Central memory CD4-positive, alpha-beta T cell (primary cell): ENCODE measurements at places on chromosomes 1 and 21.

DNA sequence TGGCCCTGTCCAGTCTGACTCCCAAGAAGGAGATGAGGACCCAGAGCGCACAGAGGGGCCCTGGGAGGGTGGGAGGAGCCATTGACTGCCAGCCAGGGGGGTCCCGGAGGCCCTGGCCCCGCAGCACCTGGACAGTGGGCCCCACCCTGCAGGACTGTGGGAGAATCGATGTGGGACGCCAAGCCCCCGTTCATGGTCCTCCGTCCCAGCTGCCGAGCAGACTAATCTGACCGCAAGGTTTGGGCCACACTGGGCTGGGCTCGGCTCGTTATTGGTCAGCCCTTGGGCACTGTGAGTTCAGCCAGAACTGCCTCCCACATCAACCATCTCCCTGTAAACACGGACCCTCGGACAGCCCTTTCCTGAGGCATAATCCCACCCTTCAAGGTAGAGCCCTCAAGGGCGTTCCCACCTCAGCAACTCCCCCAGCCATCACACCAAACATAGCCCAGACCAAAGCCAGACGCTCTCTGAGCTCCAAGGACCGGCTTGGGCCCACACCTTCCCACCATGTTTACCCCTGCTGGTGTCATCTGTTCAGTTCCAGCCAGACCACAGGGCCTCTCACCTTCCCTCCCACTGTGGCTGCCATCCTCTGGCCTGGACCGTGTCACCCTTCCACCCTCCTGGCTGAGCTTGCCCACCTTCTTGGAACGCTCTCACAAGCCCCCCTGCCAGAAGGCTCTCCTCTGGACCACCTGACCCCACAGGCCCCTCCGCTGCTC lies 16.2 kb upstream of the POFUT2 start:
- DNase-seq = no peak

GRCh38 chr1:205668951-205669340 lies 11.4 kb downstream of the SLC45A3 start:
- DNase-seq = no peak

DNA sequence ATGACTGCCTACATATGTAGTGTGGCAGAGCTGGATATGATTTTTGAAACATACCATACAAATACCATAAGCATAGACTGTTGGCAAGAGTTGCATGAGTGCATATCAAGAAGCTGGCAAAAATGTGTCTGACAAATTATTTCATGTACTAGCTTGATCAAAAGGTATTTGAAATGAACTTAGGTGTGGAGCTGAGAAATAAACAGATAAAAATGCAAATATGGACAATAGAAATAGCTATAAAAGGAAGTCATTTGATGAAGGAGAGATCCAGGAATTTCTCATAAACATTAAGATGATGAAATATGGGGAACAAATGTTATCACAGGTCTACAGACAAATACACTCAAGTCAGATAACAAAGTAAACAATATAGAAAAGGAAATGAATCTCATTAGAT lies 609.1 kb downstream of the PTPRC start:
- no peak for DNase-seq

DNA sequence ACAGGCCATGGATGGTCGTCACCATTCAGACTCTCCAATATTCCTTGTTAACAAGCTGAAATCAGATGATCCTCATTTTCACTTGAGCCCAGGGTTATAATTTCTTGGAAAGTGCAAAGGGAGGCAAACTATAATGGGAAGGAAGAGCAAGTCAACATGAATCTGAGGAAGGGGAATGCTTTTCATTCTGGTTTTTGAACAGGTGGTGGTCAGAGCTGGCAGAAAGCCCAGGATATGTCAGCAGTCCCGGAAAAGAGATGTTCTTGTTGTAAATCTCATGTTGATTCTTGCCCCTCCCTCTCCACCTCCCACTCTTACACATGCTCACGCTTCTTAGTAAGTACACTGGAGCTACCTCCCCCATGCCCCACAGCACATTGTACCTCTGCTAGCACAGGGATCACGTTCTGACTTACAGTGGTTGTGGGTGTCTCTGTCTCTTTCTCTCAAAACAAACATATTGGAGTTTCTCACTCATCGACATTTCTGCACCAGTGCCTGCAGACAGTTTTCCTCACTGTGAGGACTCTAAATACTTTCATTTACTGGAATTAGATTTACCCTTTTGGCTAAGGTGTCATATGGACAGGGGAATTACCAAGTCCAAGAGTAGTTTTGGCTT lies 77.6 kb downstream of the XCL2 start:
- DNase-seq = no peak
